ENCODE measurements at places on chromosomes 3 and 15.

DNA sequence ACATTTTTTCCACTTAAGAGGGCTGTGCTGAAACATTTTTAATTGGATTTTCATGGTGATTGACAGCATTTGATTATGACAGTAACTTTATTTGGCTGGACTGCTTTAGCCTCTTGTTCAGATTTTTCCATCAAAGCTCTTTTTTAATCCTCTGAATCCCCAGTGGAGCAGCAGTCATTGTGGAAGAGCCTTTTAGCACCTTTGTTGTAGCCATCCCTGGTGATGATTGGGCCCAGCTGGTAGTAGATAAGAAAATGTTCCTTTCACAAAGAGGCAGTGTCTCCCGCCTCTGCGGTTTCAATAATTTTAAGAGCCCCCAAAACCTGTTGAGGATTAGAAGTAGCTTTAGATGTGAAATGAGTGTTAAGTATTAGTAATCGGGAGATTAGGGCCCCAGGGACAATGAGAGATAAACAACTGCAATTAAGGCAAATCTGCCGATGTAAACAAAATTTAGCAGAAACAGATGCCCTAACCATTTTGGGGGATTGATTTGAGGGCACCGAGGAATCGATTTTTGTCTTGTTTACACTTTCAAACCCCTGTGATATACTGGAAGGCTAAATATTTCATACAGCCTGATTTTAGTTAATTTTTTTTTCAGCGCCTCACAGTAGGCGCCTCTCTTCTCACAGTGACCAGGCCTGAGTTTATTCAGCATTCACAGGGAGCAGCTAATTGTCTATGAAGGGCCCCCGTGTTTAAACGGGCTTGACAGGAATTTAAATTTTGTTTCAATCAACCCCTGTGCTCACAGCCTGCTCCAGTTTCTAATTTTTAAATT, 43.2 kb upstream of the SKOR1 start:
- DNase-seq = no peak

DNA sequence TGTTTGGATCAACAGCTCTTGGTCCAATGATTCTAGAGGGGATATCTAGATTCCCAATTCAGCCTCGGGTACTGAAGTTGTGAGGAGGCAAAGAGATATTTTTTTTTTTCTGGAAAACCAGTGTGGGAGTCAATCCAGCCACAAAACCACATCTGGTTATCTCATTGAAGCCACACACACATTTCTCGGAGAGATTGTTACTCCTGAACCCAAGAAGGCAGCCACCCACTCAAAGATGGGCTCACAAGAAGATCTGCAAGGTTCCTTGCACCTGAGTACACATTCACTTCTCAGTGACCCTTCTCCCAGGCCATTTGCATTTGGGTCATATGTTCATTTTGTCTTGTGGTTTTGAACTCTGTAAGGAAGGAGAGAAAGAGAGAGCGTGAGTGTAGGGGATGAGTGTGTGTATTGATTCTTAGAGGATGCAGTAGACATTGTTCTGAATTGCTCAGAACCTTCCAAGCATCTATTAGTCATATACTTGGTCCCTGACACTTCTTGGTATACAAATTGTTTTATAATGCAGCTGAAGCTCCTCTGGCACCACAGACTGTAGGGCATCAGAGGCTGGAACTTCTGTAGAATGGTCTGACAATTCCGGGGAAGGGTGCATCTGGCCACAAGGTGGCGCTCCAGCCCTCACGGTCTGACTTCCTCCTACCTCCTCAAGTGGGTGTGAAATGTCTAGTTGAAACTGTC, 39.3 kb upstream of the TRA2B start:
- peak; percentile 95 for DNase-seq

- no peak for DNase-seq
Observed at GRCh38 chr3:56987238-56987895, 73.1 kb upstream of the SPATA12 start.

- DNase-seq = no peak
Observed at GRCh38 chr15:93249623-93250022, 160.6 kb upstream of the RGMA start.

DNA sequence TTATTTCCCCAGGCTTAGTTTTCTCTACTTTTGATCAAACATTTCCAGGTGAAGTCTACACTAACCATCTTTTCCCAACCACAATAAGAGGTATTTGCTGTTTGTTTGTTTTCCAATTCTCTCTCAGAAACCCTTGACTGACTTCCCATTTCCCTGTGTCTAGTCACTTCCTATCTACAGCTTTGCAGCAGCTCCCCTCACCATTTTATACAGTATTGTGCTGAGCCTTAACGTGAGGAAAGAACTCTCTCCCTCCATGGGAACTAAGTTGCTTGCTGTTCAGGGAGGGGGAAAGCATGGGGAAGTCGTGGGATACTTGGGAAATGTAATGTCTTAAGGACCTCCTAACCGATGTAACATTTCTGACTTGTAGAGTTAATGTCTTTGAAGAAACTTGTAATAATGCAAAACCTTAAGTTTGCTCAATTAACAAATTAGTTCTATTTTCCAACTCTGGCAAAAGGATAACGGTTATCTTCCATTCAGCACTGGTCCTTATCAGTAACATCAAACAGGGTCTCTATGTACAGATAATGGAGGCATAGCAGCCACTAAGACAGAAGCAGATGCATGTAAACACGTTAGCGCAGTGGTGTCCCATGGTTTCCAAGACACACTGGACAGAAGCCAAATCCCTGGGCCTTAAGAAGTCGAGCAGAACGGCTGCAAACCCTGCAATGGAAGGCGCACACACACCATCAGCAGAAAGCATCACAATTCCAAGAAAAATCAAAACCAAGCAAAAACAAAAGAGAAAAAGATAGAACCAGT, 39.7 kb downstream of the NPTN start:
- DNase-seq = no peak

GRCh38 chr15:84925906-84926305, 41.4 kb downstream of the SLC28A1 start:
- DNase-seq = no peak

GRCh38 chr3:23760325-23760724, 45.4 kb upstream of the UBE2E1 start:
- no peak for DNase-seq

DNA sequence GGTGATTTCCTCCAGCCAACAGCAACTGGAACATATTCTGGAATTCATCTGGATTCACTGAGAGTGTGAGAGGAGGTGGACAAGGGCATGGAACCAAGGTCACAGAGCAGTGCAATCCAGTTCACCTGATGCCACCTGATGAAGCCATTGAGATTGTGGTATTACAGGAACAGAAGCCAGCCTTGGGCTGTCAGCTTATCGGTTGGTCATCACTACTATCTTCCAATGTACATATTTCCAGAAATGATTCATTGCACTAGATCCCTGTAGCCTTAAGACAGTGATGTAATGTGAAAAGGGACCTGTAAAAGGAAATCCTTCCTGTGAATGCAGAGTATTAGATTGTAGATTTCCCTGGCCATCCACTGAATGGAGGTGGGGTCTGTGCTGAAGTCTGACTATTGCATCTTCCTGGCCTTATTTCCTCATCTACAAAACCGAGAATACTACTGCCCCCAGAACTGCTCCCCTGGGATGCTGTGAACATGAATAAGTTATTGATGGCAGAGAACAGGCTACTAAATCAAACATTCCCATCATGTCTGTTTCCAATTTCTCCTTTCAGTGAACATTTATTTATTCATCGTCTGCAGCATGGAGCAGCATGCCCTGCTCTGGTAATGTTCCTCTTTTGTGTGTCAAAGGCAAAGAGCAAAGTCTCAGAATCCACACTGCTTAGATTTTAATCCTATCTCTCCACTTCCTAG, 47.4 kb upstream of the TPM1 start:
- DNase-seq = no peak

DNA sequence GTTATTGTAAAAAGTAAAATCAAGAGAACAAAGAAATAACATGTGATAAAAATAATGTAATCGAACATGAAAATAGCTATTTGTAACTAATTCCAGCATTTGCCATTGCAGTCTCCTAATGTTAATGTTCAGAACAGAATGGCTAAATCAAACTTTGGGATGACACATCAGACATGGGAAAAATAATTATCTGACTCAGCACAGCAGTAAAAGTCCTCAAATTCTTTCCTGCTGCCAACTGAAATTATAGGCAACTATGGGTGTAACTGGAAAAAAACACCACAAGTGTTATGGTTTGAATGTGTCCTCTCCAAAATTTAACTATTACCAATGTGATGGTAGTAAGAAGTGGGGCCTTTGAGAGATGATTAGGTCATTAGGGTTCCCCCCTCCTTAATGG, 446.7 kb downstream of the C3orf38 start:
- no peak for DNase-seq

GRCh38 chr3:127174284-127174683, 18.6 kb upstream of the PRR23E start:
- peak; percentile 26 for DNase-seq

GRCh38 chr3:81886081-81886480, 124.6 kb upstream of the GBE1 start:
- DNase-seq = no peak

- no peak for DNase-seq
Observed at GRCh38 chr3:87333393-87333892, 57.1 kb upstream of the POU1F1 start.

- no peak for DNase-seq
Observed at GRCh38 chr15:73493922-73494321, 51.0 kb downstream of the REC114 start.

DNA sequence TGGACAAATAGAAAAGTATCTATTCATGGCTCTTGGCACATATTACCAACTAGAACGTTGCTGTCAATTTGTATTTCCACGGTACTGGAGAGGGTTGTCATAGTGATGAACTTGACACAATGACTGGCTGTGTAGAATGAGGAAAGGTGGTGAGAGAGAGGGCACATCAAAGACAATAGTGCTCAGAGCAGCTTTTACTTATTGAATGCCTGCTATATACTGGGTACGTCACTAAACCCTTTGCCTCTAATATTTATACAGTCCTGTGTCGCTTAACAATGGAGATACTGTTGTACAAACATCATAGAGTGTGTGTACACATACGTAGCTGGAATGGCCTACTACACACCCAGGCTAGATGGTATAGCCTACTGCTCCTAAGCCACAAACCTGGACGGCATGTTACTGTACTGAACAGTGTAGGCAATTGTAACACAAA, 8.3 kb downstream of the TMPRSS7 start:
- DNase-seq = no peak

- no peak for DNase-seq
Observed at GRCh38 chr3:165439765-165440164, 243.6 kb upstream of the SLITRK3 start.

DNA sequence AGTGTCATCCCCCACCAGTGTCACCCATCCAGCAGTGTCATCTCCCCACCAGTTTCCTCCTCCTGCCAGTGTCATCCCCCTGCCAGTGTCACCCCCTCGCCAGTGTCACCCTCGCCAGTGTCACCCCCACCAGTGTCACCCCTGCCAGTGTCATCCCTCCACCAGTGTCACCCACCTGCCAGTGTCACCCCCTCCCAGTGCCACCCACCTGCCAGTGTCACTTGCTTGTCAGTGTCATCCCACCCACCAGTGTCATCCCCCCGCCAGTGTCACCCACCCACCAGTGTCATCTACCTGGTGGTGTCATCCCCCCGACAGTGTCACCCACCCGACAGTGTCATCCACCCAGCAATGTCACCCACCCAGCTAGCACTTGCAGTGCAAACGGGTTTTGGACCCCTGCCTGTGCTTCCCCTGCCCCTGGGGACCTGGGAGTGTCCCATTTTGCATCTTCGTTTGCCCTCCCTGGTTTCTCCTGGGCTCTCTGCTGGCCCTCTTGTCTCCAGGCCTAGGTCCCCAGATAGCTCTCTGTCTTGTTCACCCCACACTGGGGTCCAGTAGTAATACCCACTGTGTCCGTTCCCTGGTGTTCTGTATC, 99.8 kb upstream of the PRR20G start:
- DNase-seq = no peak

- DNase-seq = peak; percentile 82
Observed at GRCh38 chr15:68305420-68305871, 27.9 kb downstream of the FEM1B start.

DNA sequence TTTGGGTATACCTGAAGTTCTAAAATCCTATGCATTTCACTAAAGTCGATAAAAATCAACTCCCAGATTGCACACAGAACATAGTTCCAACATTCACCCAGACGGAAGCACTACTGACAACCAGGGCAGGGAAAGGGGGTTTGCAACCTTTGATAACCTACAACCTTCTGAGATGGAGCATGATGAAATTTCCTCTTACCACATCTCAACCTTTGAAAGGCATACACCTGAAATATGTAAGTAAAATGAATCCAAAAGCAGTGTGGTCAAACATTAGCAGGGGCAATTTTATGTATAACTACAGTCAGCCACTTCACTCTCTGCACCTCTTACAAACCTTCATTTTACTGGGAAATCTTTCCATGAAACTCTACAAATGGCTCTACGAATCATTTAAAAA, 184.1 kb downstream of the FOXP1 start:
- DNase-seq = no peak

- no peak for DNase-seq
Observed at GRCh38 chr3:59559721-59560435, 510.1 kb upstream of the CFAP20DC start.

DNA sequence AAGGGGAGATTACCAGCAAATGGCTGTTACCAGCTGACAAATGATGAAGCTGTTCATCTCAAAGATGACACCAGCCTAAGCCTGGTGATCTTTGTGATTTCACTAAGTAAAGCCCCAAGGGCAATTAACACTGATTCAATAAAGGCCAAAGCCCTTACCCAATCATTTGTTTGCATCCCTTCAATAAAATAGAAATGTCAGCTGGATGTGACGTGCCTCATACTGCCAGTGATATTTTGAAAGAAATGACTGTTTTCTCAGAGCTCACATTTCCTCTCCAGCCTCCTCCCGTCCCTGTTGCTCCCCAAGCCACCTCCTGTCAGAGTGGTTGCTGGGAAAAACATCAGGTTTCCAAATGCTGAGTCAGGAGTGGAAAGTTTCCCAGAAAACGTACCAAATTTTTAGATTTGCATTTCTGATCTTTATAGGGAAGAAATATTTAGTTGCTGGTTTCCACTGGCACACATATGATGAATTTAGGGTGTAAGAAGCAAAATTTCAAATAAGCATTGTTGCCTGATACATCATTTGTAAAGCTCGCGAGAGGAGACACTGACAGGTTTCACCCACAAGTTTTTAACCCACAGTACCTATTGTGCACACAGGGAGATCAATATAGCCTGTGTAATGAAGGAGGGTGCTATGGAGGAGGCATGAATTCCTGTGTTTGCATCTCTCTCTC, 21.0 kb downstream of the C2CD4A start:
- no peak for DNase-seq
